ENCODE measurements at places on chromosomes 13 and 19.
A peak's percentile ranks its signal among the peaks of the same experiment; 100 is the strongest.

- no peak for DNase-seq
Observed at GRCh38 chr19:38009650-38010242, 102.7 kb downstream of the SIPA1L3 start.

DNA sequence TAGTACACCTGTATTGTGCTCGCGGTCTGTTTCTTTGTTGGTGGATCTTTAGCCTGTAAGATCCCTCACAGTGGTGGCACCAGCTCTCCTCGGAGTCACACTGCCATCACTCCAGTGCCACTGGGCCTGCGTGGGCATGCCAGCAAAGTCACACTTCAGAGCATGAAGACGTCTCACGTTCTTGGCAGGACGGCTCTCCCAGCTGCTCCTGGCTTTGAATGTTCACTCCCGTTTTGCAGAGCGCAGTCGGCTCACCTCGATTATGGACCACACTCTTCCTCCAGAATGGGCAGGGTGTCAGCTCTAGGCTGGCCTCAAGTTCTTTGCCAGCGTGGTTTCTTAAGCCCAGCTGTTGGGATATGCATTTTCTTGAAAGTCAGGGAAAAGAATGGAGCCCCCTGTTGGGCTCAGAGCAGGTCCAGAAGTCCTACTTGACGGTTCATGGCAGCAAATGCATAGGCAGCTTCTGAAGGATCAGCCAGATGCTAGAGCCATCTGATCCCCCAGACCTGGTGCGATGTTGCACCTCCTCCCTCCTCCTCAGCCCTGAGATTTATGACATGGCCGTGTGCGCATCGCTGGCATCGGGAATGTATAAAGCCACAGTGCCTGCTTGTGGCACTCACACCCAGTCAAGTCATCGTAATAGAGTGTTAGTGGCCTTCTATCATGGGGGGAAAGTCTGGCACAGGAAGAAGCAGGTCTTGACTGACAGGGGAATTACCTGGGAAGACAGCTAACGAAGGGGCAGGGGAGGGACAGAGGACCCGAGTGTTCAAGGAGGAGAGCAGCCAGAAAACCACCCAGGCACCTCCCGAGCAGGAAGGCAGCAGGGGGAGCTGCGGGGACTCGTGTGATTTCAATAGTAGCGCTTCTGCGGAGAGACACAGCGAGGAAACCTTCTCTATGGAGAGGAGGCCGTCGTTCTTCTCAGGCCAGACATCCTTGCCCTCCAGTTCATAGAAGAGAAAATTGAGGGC is 40.2 kb upstream of the NPAS1 start:
- peak; percentile 42 for DNase-seq

DNA sequence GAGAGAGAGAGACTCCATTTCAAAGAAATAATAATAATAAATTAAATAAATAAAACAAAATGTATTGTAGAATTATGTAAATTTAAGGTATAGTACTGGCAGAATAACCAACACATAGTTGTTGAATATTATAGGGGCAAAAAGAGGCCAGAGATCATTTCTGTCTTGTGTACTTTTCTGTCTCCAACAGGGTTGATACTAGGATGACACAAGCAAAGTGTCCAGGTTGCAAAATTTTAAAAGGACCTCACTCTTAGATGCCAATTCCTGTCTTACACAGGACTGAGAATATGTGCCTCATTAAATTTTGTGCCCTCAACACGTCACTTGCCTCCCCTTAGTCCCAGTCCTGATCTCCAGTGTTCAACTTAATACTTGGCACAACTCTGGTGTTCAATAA is 2.2 kb upstream of the AP2S1 start:
- DNase-seq = no peak

GRCh38 chr19:35031072-35031881 is 1.0 kb downstream of the SCN1B start:
- no peak for DNase-seq

- no peak for DNase-seq
Observed at GRCh38 chr13:58908019-58908679, 1255.6 kb downstream of the DIAPH3 start.

DNA sequence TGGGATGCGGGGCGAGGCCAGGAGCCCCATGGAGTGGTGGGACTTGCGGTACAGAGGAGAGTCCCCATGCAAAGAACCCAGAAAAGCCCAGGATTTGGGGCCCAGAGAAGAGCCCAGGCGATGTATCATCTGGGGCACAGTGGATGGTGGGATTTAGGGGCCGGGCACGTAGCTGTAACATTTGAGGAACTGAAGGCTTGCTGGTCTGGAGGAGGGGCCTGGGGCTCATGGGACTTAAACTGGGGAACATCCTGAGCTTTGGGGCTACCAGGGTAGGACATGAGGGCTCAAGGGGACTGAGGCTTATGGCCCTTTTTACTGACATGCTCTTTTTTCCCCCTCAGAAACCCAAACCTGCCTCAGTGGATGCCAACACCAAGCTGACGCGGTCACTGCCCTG is 13.5 kb downstream of the MED25 start:
- DNase-seq = no peak

- DNase-seq = peak; percentile 71
Observed at GRCh38 chr13:113930671-113931637, 42.9 kb downstream of the C13orf46 start.

GRCh38 chr19:53782698-53783097 is 41.4 kb downstream of the NLRP12 start:
- no peak for DNase-seq

GRCh38 chr13:45592758-45593157 is 22.8 kb downstream of the ERICH6B start:
- DNase-seq = no peak

GRCh38 chr13:101828119-101828518 is 375.6 kb downstream of the ITGBL1 start:
- no peak for DNase-seq

GRCh38 chr13:110643324-110643723 is 28.0 kb downstream of the NAXD start:
- DNase-seq = no peak

- peak; percentile 96 for DNase-seq
Observed at GRCh38 chr19:3459089-3459881, 21.0 kb downstream of the SMIM24 start.

DNA sequence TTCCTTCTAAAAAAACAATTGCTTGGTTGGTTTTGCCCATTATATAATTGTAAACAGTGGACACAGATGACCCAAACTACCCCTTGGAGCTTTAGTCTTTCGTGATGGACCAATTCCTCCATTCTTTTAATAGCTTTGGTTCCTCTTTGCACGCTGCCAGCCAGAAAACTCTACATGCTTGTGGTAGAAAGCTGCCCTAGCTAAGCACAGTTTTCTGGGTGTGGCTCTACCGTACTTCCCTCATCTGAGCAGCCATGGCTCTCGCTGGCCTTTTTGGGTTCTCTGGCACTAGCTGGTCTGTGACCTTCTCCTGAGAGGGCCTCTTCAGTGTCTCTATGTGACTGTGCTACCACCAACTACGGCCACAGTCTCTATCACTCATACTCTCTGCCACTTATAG is 29.9 kb upstream of the CEBPA start:
- DNase-seq = peak; percentile 62

- DNase-seq = no peak
Observed at GRCh38 chr19:30439310-30439709, 67.1 kb downstream of the ZNF536 start.

DNA sequence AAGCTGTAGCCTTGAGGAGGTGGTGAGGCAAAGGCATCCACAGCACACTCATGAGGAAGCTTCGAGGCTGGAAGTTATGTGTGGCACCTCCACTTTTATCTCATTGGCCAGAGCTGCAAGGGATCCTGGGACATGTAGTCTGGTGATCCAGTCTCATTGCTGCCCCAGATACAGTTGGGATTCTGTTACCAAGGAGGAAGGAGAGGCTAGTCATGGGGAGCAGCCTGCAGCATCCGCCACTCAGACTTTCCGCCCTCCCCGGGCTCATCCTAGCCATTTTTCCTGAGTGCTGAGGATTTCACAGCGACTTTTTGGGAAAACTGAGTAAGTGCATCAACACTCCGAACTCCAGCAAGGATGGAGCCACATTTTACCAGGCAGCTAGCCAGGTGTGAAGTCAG is 74.4 kb downstream of the DPF1 start:
- no peak for DNase-seq

GRCh38 chr13:29887686-29888085 is 37.3 kb upstream of the UBL3 start:
- no peak for DNase-seq

- DNase-seq = no peak
Observed at GRCh38 chr13:46801858-46802257, 4.9 kb upstream of the ESD start.

GRCh38 chr19:12364391-12365235 is 870 bp downstream of the ZNF442 start:
- peak; percentile 75 for DNase-seq

DNA sequence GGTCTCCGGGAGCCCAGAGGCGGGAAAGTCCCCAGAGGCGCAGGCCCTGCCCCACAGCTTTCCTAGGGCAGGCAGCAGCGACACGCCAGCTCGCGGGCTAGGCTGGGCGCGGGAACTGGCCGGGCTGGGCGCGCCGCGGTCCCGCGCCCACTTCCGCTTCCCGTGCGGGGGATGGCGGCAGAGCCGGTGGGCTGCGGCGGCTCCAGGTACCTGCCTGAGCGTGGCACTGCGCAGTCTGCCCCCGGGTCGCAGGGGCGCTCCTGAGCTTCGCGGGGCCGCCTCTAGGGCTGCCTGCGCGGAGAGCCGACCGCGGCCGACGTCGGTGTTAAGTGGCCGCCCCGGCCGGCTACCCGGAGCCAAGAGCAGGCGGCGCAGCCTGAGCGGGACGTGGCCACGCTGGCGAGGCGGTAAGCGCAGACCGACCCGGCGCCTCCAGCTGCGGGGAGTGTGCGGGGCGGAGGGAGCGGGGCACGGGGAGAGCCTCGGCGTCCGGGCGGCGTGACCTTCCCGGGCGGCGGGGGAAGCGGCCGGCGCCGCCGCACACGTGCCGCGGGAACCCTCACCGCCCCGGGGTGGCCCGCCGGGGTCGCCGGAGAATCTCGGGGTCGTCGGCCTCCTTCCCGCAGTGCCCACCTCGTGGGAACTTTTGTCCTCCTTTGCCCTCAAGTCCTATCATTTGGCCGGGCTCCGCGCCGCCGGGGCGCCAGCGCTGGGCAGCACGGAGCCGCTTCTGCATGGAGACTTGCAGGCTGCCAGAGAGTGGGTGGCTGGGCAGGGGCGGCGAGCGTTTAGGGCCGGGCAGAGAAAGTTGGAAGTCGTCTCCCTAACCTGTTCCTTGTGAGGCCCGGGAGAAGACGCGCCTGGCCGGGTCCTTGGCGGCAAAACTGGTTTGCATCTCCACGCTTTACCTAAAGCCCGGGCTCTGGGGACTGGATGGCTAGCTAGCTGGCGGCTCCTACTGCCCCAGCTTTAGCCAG is 31.4 kb upstream of the MPHOSPH8 start:
- peak; percentile 80 for DNase-seq

DNA sequence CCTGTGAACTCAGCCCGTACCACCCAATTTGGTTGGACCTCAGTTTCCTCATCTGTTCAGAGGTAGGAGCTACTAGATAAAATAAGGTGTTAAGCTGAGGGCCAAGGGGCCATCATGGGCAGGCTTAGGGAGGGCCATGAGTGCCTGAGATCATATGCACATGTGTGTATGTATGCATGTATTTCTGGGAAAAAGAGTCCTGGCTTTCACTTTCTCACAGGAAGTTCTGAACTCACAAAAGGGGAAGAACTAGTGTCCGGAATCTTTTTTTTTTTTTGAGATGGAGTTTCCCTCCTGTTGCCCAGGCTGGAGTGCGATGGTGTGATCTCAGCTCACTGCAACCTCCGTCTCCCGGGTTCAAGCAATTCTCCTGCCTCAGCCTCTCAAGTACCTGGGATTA is 18.9 kb downstream of the TGFB1 start:
- no peak for DNase-seq

DNA sequence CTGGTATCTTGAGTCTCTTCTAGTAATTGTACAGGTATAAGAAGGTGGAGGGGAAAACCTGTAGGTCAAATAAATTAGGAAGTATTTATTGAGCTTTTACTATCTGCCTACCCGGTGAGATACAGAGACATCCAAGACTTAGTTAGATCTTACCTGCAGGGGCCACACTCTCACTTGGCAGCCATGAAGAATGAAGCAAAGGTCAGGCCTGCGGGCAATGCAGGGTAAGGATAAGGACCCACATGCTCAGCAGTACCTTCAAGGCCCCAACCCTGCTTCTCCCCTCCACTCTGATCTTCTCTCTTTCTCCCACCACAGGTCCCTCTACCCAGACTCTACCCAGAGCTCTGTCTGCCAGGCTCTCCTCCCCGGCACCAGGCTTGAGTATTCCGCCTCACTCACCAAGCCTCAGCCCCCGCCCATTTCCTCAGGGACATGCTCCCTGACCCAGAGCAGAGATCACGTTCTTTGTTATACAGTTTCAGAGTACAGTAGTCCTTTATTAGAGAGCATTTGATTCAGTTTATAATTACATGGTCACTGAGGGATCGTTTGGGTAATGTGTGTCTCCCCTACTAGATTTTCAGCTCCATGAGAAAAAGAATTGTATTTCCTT is 18.9 kb upstream of the CLDN10 start:
- DNase-seq = no peak

GRCh38 chr19:38195237-38195636 is 28.8 kb downstream of the DPF1 start:
- DNase-seq = no peak

- DNase-seq = no peak
Observed at GRCh38 chr13:77358001-77358400, 31.1 kb upstream of the MYCBP2 start.

GRCh38 chr19:8233370-8233769 is 24.2 kb downstream of the CERS4 start:
- DNase-seq = no peak

DNA sequence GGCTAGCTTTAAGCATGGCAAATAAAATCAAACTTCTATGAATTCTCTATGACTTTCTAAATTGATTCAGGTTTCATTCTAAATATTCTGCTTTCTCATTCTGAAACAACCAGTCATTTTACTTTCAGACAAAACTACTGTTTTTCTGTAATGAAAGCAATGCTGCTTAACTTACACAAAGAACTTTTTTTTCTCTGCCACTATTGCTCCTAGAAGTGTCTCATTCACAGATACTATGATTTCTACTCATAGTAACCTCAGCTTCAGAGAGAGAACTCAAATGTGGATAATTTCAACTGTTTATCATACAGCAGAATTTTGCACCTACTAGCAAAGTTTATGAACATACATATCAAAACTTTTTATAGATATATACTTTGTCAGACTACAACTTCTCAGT is 724.6 kb downstream of the SLITRK5 start:
- no peak for DNase-seq

DNA sequence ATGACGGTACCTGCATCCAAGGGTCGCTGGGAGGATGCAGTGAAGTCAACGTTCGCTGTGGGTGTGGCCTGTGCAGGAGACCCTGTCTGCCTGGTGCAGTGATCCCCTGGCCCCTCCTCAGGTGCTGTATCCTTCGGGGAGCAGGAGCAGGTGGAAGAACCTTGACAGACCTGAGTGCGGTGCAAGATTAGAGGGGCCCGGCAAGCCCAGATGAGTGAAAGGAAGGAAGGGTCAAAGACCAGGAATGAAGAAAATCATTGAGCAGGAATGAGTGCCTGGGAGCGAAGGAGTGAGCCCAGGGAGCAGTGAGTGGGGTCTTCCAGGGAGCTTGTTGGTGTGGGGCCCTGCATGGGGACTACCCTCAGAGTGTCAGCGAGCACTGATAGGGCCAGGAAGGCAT is 12.7 kb downstream of the B3GNT8 start:
- DNase-seq = no peak

Data from aorta (tissue), 5 donors.